Prostate gland (tissue), 2 donors: ENCODE measurements at places on chromosomes 3 and 15. TPM values are rescaled to one million over a fixed set of nuclear protein-coding genes. Genes with fewer than 3 reads are reported as not detected.
A peak's percentile ranks its signal among the peaks of the same experiment; 100 is the strongest.

SENP8 gene
- total RNA-seq = 3.3 TPM

BNC1 gene
- total RNA-seq = 0.27 TPM

SETD5 gene
- 58.4 TPM for total RNA-seq

LRRN1 gene
- total RNA-seq = 58.4 TPM

SPINT1 gene
- 143 TPM for total RNA-seq

NLGN1 gene
- 11.7 TPM for total RNA-seq

DNA sequence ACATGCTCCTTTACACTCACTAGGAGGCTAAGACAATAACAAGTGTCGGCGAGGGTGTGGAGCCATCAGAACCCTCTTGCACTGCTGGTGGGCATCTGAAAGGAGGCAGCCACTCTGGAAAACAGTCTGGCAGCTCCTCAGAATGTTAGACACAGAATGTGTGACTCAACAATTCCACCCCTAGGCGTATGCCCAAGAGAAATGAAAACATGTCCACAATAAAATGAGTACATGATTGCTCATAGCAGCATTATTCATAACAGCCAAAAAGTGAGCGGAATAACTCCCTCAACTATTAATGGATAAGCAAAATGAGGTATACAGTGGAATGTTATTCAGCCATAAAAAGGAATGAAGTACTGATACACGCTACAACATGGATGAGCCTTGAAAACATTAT lies 57.8 kb downstream of the WNT7A start:
- H3K36me3 ChIP-seq = no peaks in the 10 kb centered on the region
- no peak for DNase-seq
- H3K4me1 ChIP-seq = no peaks in the 10 kb centered on the region
- no peak overlapping the region for H3K4me3 ChIP-seq
- no peaks in the 10 kb centered on the region for H3K27me3 ChIP-seq

DNA sequence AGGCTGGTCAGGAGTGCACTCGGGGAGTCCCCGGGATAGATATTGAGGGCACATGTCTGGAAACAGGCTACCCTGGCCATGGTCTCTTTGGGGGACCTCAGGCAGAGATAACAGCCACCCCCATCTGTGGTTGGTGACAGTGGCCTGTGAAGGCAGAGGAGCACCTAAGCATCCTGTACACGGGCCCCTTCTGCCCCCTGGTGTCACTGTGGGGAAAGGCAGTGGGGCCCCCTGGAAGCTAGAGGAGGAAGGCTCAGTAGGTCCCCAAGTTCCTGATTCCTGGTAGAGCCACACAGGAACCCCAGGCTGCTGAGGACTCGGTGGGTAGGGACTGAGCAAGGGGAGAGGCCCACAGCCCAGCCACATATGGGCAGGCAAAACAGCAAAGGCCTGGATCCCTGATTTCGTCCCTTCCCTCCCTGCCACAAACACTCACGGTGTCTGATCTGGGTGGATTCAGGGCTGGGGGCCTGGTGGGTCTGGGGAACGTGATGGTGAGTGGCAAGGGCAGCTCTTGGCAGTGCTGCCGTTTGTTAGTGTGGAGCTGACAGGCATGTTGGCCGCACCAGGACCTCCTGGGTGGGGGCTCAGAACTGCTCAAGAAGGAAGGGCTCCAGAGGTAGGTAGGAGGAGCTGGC lies 14.1 kb upstream of the CXCR6 start:
- H3K36me3 ChIP-seq = no peaks in the 10 kb centered on the region
- H3K27me3 ChIP-seq = no peaks in the 10 kb centered on the region
- no peak overlapping the region for H3K4me3 ChIP-seq
- no peak overlapping the region for H3K27ac ChIP-seq
- no peak for DNase-seq
- no peaks in the 10 kb centered on the region for H3K4me1 ChIP-seq

DNA sequence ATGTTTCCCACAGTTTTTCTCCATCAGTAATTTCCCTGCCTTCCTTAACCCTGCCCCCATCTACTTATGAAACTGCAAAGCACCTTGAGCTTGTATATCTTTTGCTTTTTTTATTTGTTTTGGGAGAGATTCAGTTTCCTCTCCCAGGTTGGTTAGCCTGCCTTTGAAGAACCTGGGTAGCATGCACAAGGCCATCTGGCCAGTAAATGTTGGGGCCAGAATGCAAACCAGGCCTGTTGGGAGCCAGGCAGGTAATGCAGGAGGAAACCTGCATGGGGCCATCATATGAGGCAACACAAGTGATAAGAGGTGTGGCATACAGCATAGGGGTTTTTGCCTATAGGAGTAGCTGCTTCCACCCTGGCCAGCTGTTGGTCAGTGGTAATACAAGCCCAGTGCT lies 17.7 kb downstream of the SYNPR start:
- no peaks in the 10 kb centered on the region for H3K4me1 ChIP-seq
- no peak overlapping the region for H3K27ac ChIP-seq
- no peak overlapping the region for H3K4me3 ChIP-seq

DNA sequence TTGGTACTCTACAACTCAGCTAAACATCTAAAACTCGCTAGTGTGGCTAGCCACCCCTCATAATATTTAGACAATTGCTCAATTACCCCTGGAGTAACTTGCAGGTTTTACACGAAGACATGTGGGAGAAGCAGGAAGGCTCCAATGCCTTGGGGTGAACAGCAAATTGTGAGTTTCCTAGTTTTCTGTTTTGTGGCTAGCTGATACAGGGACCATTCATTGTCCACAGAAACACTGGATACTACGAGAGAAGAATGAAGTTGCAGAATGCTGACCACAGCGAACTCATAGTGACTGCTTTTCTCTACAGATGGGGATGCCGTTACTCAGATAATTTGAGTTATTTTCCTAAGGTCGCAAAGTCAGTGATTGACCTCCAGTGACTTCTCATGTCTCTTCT lies 212.9 kb downstream of the P3H2 start:
- H3K4me3 ChIP-seq = no peak overlapping the region
- DNase-seq = no peak
- no peak overlapping the region for H3K27ac ChIP-seq
- H3K36me3 ChIP-seq = no peaks in the 10 kb centered on the region

DNA sequence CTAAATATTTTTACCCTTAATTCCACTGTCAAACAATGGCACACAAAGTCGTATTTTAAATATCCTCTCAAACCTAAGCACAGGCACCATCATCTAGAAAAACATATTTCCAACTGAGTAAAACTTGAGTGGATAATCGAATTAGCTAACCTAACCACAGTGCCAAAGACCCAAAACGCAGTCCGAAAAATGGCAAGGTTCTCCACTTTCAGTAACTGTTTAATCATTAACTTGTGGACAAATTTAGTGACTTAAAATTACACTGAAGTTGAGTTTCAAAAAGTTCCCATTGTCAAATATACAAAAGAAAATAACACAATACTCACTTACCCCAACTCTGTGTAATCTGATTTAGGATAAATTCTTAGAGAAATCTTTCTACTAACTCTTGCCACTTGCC lies 10.0 kb downstream of the CNBP start:
- peaks cover 11% of the 10 kb centered on the region for H3K36me3 ChIP-seq
- no peak overlapping the region for H3K27ac ChIP-seq
- H3K4me3 ChIP-seq = no peak overlapping the region

- no peaks in the 10 kb centered on the region for H3K27me3 ChIP-seq
- no peak overlapping the region for H3K4me3 ChIP-seq
- H3K4me1 ChIP-seq = no peaks in the 10 kb centered on the region
- no peak overlapping the region for H3K27ac ChIP-seq
- H3K36me3 ChIP-seq = no peaks in the 10 kb centered on the region
- no peak for DNase-seq
Observed at GRCh38 chr15:25170781-25171110, 216.0 kb downstream of the SNRPN start.

- H3K27me3 ChIP-seq = no peaks in the 10 kb centered on the region
- H3K4me3 ChIP-seq = peak overlapping the region; percentile 4
- H3K36me3 ChIP-seq = no peaks in the 10 kb centered on the region
- DNase-seq = peak; percentile 53
- H3K27ac ChIP-seq = peak overlapping the region; percentile 81
- peaks cover 4% of the 10 kb centered on the region for H3K4me1 ChIP-seq
Observed at GRCh38 chr3:4504340-4505261, 11.5 kb downstream of the ITPR1 start.

DNA sequence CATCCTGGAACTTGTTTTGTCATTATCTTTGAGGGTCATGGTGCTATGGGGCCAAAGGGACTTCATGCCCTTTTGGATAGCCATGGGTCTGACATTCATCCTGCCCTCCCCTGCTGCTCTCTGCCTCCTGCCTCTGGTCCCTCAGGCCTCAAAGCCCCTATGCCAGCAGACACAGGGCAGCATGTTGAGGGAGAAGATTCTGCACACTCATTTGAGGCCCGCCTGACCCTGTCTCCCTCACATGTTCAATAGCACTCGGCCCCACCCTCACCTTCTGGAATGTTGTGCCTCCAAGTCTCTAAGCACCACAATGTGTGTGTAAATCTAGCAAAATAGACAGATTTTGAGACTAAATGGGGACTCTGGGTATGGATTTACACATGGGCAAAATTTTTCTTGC lies 178.7 kb upstream of the ANKRD28 start:
- DNase-seq = no peak
- no peaks in the 10 kb centered on the region for H3K27me3 ChIP-seq
- no peak overlapping the region for H3K4me3 ChIP-seq
- no peaks in the 10 kb centered on the region for H3K4me1 ChIP-seq
- no peak overlapping the region for H3K27ac ChIP-seq

DNA sequence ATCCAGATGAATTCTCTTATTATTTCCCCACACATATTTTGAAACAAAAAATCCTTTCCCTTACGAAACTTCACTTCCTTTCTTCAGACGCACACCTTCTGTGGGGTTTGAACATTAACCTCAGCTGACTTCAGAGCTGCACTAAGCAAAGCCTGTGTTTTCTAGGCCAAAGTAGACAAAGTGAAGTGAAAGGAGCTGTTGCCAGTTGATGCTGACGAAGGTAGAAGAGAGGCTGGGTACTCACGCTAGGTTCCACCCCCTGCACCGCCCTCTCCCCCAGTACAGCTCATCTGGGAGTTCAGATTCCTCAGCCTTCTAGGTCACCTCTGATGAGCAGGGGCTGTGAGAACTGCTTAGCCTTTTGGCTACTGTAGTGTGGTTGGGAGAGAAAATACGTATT lies 24.1 kb downstream of the DUT start:
- no peak overlapping the region for H3K27ac ChIP-seq
- no peak overlapping the region for H3K4me3 ChIP-seq
- H3K27me3 ChIP-seq = no peaks in the 10 kb centered on the region
- H3K36me3 ChIP-seq = no peaks in the 10 kb centered on the region

DNA sequence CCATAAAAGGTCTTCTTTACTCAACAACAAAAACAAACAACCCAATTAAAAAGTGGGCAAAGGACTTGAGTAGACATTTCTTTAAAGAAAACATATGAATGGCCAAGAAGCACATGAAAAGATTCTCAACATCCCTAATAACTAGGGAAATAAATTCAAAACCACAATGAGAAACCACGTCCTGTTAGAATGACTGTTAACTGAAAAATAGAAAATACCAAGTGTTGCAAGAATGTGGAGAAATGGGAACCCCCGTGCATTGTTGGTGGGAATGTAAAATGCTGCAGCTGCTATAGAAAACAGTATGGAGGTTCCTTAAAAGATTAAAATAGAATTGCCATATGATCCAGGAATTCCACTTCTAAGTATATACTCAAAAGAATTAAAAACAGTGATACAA lies 34.8 kb downstream of the NMNAT3 start:
- no peak overlapping the region for H3K27ac ChIP-seq
- H3K27me3 ChIP-seq = no peaks in the 10 kb centered on the region
- no peak for DNase-seq
- no peaks in the 10 kb centered on the region for H3K36me3 ChIP-seq
- H3K4me1 ChIP-seq = no peaks in the 10 kb centered on the region
- H3K4me3 ChIP-seq = no peak overlapping the region

GRCh38 chr15:58731756-58732535 lies 17.6 kb downstream of the ADAM10 start:
- DNase-seq = no peak
- H3K27me3 ChIP-seq = no peaks in the 10 kb centered on the region
- no peaks in the 10 kb centered on the region for H3K36me3 ChIP-seq
- no peak overlapping the region for H3K4me3 ChIP-seq
- no peak overlapping the region for H3K27ac ChIP-seq

- H3K4me1 ChIP-seq = no peaks in the 10 kb centered on the region
- no peaks in the 10 kb centered on the region for H3K27me3 ChIP-seq
- no peak overlapping the region for H3K27ac ChIP-seq
- H3K4me3 ChIP-seq = no peak overlapping the region
- no peaks in the 10 kb centered on the region for H3K36me3 ChIP-seq
Observed at GRCh38 chr3:84100861-84101260, 857.9 kb upstream of the CADM2 start.

- no peaks in the 10 kb centered on the region for H3K4me1 ChIP-seq
- no peaks in the 10 kb centered on the region for H3K27me3 ChIP-seq
- H3K27ac ChIP-seq = no peak overlapping the region
- no peak overlapping the region for H3K4me3 ChIP-seq
Observed at GRCh38 chr3:141202682-141203081, 28.9 kb upstream of the PXYLP1 start.

DNA sequence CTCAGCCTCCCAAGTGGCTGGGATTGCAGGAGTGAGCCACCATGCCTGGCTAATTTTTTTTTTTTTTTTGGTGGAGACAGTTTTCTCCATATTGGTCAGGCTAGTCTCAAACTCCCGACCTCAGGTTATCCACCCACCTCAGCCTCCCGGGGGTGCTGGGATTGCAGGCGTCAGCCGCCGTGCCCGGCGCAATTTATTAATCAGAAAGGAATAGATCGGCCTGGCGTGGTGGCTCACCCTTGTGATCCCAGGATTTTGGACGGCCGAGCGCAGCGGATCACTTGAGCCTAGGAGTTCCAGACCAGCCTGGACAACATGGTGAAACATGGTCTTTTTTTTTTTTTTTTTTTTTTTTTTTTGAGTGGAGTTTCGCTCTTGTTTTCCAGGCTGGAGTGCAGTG lies 13.3 kb upstream of the GOLGA8M start:
- no peaks in the 10 kb centered on the region for H3K27me3 ChIP-seq
- no peak for DNase-seq
- H3K4me3 ChIP-seq = no peak overlapping the region
- H3K36me3 ChIP-seq = no peaks in the 10 kb centered on the region

- DNase-seq = no peak
- no peak overlapping the region for H3K27ac ChIP-seq
- no peak overlapping the region for H3K4me3 ChIP-seq
- H3K36me3 ChIP-seq = peaks cover 12% of the 10 kb centered on the region
- H3K4me1 ChIP-seq = no peaks in the 10 kb centered on the region
- no peaks in the 10 kb centered on the region for H3K27me3 ChIP-seq
Observed at GRCh38 chr15:41483115-41483514, 10.6 kb upstream of the ITPKA start.

DNA sequence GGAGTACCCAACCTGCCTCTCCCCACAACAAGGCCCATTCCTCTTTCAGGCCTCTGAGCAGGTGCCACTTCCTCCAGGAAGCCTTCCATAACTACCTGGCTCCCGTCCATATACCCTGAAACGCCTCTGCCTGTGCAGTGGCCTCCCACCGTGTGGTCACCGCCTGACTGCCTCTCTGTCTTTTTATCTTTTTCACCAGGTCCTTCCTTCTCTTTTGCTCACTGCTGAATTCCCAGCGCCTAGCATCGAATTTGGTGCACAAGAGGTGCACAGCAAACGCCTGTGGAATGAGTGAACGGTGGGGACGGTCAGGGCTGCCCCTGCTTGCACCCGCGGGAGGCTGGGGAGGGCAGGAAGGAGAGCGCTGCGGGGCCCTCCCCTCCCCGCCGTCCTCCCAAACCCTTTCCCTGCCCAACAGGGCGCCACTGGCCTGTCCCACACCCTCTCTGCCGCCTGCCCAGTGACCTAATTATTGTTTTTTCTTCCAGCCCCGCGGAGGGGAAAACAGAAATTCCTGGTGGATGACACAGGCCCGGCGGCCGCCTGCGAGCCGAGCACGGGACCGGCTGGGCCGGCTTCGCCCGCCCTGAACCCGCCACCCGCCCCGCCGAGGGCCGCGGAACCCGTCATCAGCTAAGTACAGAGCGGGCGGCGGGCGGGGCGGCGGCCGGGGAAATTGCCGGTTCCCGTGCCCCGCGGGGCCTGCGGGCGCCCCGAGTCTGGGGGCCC lies 140.1 kb downstream of the SMAD6 start:
- H3K36me3 ChIP-seq = no peaks in the 10 kb centered on the region
- H3K4me1 ChIP-seq = peaks cover 3% of the 10 kb centered on the region
- H3K4me3 ChIP-seq = peak overlapping the region; percentile 35
- H3K27ac ChIP-seq = peak overlapping the region; percentile 82
- H3K27me3 ChIP-seq = no peaks in the 10 kb centered on the region
